ENCODE measurements at places on chromosomes 7 and 10. TPM values are rescaled to one million over a fixed set of nuclear protein-coding genes. Genes with fewer than 3 reads are reported as not detected.

Gene WDFY4
- total RNA-seq = 3.5 TPM

Gene NMT2
- 220 TPM for total RNA-seq

Gene BTBD16
- not detected for total RNA-seq

Gene MACC1
- not detected for total RNA-seq

Gene ABI1
- 44.2 TPM for total RNA-seq

Gene NUTM2B
- total RNA-seq = not detected

Gene DYDC2
- not detected for total RNA-seq

Gene ACTL6B
- total RNA-seq = not detected

Gene GBX1
- not detected for total RNA-seq

Gene CYP3A5
- total RNA-seq = not detected

Gene OR6B1
- total RNA-seq = not detected

Gene ZNF503
- 2.1 TPM for total RNA-seq

Gene ADO
- total RNA-seq = 16.7 TPM

Gene VPS37D
- 1.8 TPM for total RNA-seq

Gene KLF14
- total RNA-seq = not detected

Gene EPHA1
- total RNA-seq = 0.07 TPM

Gene SLC35G1
- 2.9 TPM for total RNA-seq

Gene NEUROD6
- total RNA-seq = not detected

Gene C10orf62
- not detected for total RNA-seq

Gene FFAR4
- total RNA-seq = not detected

Gene MEIG1
- not detected for total RNA-seq

Gene CALCR
- not detected for total RNA-seq

Gene SEMA3A
- 5.0 TPM for total RNA-seq

Gene OR6V1
- not detected for total RNA-seq

Gene REPIN1
- total RNA-seq = 124 TPM

Gene BICC1
- not detected for total RNA-seq

Gene ANKRD2
- total RNA-seq = 0.67 TPM

Gene LRGUK
- total RNA-seq = not detected

Gene CALHM1
- total RNA-seq = not detected

Gene CDK5
- total RNA-seq = 16.9 TPM

Gene GOLGA7B
- total RNA-seq = 0.05 TPM

Gene TMEM130
- not detected for total RNA-seq

Gene PRLHR
- not detected for total RNA-seq

Gene SSC4D
- 0.79 TPM for total RNA-seq

Gene HHEX
- total RNA-seq = 42.2 TPM

Gene NAT16
- not detected for total RNA-seq

Gene CUZD1
- total RNA-seq = 1.5 TPM

Gene NFE2L3
- total RNA-seq = 52.9 TPM

Gene SH2D4B
- total RNA-seq = not detected

Gene C10orf67
- not detected for total RNA-seq

Gene UNC5B
- total RNA-seq = 3.3 TPM

Gene ANKMY2
- 10.9 TPM for total RNA-seq

Gene NET1
- 32.4 TPM for total RNA-seq

Gene OR9A2
- not detected for total RNA-seq

Gene OPALIN
- not detected for total RNA-seq

Gene STOX1
- total RNA-seq = 0.59 TPM

Gene CHAT
- not detected for total RNA-seq

Gene TMEM196
- total RNA-seq = not detected

Gene ZNF37A
- 13.6 TPM for total RNA-seq

Gene SKIDA1
- total RNA-seq = 0.47 TPM

Gene TRIM50
- total RNA-seq = not detected

Gene THNSL1
- 2.9 TPM for total RNA-seq

Gene HTR5A
- total RNA-seq = not detected

Gene PROSER2
- 26.4 TPM for total RNA-seq

Gene IFIT2
- 5.9 TPM for total RNA-seq

Gene AZGP1
- total RNA-seq = not detected
